ENCODE measurements at places on chromosomes 5 and 9.
A peak's percentile ranks its signal among the peaks of the same experiment; 100 is the strongest.

DNA sequence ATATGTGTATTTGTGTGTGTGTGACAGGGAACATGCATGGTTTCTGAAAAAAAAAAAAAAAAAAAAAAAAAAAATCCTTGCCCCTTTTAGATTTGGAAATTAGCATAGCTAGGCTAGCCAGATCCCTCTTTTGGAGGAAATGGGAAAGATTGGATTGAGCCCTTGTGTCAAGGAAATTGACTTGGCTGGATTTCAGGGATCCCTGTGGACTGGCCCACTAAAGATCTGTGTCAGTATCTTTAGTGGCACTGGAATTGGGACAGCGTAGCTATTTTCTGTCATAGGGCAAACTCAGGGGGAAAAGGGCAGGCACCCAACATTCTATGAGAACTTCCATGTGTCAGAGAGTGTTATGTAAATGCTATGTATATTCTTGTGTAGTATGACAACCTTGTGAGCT, 35.4 kb downstream of the SH3GL2 start:
- DNase-seq: no peak

- no peak for DNase-seq
These were observed 229.8 kb downstream of the BNC2 start for GRCh38 chr9:16640649-16641048.

DNA sequence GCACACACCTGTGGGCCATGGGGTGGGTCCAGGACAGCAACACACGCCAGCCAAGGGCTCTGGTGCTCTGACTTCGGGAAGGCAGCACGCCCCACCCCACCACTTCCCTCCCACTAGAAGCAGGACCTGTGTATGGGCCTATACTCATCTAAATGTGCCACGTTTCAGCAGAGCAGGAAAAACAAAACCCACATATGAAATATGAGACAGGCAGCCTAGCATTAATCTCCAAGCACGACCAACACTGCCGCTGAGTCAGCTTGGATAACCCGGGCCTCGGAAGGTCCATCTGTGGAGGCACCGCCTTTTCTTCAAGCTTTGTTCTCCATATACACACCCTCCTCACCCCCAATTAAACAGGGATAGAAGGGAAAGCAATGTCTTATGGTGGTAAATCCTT, 203.1 kb downstream of the ROR2 start:
- DNase-seq: no peak

DNA sequence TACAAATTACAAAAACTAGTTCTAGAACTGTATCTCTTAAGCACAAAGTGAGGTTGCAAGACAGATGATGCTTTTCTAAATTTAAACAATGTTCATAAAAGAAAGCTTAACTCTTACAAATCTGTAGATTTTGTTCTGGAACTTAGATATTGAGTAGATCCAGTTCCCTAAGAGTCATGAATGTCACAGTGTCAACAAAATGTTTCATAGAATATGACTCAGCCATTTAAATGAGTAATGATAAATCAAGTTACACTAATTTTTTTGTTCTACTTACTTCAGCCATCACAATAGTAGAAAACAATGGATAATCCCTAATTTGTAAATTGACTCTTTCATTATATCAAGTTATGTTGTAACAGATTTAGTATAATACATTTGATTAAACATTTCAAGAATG, 239.7 kb downstream of the MEF2C start:
- DNase-seq: no peak

- no peak for DNase-seq
These were observed 417.2 kb downstream of the TLR4 start for GRCh38 chr9:118121361-118121760.

DNA sequence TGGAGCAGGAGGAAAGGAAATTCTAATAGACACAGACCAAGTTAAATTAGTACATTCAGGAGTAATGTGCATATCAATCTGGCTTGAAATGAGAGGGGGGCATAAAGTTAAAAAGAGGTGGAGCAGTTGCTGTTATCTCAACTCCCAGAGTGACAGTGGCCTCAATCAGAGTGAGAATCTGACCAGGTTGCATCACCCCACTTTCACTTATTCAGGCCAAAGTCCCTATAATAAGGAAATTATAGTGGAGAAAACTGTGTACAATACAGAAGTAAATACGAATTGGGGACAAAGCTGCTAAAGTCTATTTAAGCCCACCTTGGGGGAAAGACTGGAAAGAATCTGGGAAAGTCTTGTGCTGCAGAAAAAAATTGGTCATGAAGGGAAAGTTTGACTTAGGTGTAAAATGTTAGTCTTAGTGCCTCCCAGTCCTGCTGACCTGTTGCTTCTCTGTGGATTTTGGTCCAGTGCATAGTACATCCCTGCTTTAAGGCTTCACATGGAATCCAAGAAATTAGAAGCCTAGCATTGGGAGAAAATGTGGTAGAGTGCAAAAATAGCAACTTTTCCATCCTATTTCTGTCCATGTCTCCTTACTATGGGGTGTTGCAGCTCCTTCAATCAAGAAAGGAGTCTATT, 27.9 kb downstream of the MROH2B start:
- no peak for DNase-seq

DNA sequence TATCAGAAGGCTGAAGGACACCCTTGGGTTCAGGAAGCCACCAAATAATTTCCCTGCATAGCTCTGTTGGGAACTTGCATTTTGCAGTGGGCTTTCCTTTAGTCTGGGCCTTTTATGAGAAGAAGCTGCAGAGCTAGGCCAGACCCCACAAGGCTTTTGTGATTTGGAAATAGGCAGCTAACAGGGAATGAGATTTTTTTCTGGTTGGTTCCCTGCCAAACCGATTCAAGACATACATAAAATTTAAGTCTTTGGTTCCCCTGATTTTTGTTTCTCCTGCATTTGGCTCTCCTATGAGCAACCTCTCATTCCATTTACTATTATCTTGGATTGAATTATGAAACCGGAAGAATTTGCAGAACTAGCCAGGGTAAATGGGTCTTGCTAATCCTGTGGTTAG, 81.5 kb upstream of the PTCH1 start:
- DNase-seq: no peak

DNA sequence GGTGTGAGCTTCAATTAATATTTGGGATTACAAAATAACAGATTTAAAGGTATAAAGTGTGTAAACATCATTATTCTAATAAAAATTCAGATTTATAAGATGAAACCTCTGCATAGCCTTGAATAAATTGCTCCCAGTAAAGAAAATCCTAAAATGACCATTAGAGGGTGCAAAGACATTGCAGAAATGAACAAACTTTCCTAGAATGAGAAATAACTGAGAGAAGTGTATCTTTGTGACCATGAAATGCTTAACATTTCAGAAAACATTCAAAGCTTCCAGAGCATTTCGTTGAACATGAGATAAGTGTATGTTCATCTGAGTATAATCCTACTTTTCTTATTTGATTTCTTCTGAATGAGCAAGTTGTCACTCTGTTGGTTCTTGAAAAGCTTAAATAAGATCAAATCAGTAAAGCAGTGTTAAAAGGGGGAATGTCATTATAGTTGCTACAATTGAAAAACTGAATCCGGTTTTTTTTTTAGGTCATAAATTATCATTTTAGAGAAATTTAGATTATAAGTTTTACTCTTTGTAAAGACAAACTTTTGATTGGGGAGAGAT, 24.7 kb upstream of the NUDT12 start:
- DNase-seq: no peak

- DNase-seq: peak; percentile 32
These were observed at the start of gene LMX1B for GRCh38 chr9:126613651-126614050. TSS of gene LMX1B (plus strand) at chr9:126613928. CDS start at chr9:126614450, 522 bp downstream.

DNA sequence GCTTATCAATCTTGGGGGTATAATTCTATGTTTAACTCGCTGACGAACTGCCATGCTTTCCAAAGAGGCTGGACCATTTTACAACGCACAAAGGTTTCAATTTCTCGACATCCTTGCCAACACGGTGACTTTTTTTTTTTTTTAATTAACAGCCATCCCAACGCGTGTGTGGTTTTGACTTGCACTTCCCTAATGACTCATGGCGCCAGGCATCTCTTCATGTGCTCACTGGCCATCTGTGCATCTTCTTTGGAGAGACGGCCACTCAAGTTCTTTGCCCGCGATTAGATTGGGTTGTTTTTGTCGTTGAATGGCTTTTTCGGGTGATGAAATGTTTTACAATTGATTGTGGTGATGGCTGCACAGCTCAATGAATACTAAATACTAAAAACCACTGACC, 12.5 kb upstream of the CARD9 start:
- DNase-seq: no peak

DNA sequence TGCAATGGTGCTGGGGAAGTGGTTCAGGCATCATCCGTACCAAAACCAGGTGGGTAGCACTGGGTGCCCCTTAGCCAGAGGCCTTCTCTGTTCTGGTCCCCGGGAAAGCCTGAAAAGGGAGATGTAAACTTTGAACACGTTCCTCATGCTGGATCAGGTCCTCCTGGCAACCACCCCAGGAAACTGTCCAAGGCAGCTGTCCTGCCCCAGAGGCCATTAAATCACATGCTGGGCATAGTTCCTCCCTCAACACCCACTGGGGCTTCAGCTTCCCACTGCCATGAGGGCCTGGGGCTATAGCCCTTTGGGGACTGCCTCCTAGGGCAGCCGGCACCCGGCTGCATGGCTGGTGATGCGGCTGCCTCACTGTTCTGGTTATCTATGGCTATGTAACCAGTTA, 228.9 kb upstream of the MVB12B start:
- DNase-seq: no peak

DNA sequence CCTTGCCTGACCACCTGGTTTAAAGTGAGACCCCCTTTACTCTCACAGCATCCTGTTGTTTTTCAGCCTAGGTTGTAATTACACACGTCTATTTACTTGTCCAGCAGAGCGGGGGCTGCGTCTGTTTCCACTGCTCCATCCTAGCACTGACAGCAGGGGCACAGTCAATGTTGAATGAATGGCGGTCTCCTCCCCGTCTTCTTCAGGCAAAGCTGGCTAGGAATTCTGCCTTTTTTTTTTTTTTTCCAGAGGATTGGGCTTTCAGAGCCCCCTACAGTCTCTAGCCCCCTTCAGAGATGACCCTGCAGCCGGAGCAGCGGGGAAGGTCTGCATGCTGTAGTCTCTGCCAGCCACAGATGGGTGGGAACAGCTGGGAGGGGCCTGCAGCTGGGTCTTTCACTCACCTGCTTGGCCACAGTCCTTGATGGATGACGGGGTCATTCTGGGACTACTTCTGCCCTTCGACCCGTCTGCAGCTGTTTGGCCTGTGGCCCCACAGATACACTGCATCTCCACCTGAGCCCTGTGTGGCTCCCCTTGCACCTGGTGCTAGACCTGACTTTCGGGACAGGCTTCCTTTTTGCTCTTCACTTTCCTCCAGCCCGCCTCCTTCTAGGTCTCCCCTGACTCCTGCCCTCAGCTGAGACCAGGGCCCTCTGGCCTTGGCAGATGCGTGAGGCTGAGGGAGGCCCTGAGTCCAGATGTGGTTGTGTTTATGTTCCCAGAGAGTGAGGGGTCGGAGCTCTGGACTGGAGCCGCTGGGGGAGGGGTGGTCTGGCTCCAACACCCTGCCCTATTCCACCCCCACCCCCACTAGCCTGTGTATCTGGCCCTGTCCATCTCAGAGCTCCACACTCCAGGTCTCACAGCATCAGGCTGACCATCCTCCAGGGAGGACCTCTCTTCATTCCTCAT, 8.0 kb downstream of the PITX1 start:
- DNase-seq: no peak

DNA sequence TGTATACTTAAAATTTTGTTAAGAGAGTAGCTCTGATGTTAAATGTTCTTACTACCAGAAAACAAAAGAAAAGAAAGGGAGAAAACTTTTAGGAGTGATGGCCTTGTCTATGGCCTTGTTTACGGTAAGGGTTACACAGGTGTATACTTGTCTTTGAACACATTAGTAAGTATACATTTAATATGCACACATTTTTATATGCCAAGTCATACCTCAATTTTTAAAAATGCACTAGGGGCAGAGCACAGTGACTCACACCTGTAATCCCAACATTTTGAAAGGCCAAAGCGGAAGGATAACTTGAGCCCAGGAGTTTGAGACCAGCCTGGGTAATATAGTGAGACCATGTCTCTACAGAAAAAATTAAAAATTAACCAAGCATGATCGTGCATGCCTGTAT, 166.7 kb upstream of the SNX2 start:
- DNase-seq: no peak
